Activated CD8-positive, alpha-beta T cell treated with anti-CD3 and anti-CD28 coated beads for 36 hours (primary cell): ENCODE measurements at places on chromosomes 6 and 20. TPM values are rescaled to one million over a fixed set of nuclear protein-coding genes. Genes with fewer than 3 reads are reported as not detected.

DNA sequence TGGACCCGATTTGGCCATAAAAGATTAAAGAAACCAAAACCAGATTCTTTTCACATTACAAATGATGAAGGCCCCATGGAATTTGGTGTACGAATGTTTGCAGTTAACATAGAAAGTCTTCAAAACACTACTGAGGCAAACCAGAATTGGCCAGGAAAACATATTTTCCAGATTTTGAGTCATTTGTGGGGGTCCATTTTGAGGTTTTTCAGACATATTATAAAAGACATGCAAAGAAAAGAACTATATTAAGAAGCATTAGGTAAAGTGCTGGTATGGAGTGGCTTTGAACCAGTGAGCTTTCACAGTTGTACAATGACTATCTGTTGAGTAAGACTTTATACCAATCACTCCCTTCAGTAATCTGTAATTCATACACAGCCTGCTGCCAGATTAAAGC is 168.9 kb upstream of the COL21A1 start:
- no peak for DNase-seq

Gene TRPC4AP
- total RNA-seq, result 34.2 TPM

Gene RAET1E
- not detected for total RNA-seq

DNA sequence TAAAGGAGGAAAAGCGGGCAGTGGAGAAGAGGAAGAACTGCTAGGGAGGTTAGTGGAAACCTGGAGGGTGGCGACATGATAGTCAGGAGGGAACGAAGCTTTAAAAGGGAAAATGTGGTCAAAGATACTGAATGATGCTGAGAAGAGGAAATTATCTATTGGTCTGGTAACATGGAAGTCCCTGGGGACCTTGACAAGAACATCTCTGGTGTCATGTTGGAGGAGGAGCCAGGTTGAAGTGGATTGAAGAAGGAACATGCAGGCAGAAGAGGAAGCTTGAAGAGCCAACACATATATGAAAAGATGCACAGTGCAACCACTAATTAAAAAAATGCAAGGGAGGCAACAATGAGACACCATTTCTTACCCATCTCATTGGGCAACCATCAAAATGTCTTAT is 251.9 kb upstream of the RNF24 start:
- DNase-seq, result no peak

DNA sequence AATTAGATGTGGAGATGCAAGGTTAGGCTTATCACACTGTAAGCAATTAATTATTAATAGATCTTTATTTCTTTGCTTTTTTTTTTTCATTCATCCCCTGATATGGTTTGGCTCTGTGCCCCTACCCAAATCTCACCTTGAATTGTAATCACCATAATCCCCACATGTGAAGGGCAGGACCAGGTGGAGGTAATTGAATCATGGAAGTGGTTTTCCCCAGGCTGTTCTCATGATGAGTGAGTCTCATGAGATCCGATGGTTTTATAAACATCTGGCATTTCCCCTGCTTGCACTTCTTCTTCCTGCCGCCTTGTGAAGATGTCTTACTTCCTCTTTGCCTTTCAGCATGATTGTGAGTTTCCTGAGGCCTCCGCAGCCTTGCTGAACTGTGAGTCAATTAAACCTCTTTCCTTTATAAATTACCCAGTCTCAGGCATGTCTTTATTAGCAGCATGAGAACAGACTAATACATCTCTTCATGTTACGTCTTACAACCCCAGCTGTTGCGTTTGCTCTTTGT is 333.8 kb downstream of the CDH26 start:
- no peak for DNase-seq

Gene EFCAB8
- total RNA-seq, result 0.92 TPM
